Activated T-helper 1 cell treated with anti-CD3 and anti-CD28 coated beads, Interleukin-2, amount 50 U/mL, for 16 hours (primary cell): ENCODE measurements at places on chromosomes 13 and 19.

DNA sequence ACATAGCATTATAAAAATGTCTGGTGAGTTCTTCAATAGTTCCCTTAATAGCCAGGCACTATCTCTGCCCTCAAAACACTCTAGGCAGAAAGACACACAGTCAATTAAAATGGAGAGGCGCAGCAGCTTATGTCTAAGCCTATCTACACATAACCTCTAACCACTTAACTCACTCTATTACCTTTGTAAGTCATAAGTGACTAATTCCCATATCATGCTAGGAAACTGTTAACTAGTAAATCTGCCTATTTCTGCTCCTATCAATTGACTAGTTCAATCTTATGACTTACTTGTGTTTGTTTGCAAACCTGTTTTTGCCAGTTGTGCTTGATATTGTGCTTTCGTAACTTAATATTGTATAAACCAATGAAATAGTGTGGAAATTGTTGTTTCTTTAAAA, 3.2 kb downstream of the CCDC122 start:
- no peak for DNase-seq

- peak; percentile 8 for DNase-seq
Observed at GRCh38 chr19:57708641-57709361, at the start of gene ZNF154. Gene ZNF154, minus strand, starts transcription at chr19:57709204. Its CDS starts 233 bp downstream, at chr19:57708971.

GRCh38 chr13:48908381-48909055, 67.2 kb upstream of the FNDC3A start:
- DNase-seq, result no peak

GRCh38 chr19:44303976-44304568, 753 bp downstream of the ZNF235 start:
- no peak for DNase-seq

DNA sequence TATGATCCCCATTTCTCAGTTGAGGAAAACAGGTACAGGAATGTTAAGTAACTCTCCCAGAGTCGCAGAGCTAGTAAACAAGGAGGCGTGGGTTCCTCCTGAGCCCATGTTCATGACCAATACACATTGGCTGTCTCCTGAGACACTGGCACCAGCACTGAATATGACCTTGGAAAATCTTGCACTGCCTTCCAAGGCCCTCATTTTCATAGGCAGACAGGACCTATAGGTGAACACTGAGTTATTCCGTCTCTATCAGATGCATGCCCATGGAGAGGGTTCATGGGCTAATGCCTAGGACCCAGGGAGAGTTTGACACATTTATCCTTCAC, 504.8 kb downstream of the RFC3 start:
- DNase-seq, result no peak

DNA sequence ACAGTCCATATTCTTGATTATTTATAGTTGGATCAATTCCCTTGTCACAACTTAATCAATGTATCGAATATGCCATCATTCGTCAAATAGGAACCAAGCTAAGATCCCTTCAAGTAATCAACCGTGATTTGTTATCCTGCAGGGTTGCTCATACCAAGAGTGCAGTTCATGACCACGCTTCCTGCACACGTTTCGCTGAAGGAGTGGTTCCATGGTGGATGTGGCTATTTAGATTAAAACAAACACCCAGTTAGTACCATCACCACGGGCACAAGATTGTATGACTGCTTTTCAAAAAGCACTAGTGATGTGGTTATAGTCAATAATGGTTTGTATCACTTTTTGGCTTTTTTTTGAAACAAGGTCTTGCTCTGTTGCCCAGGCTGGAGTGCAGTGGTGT, 41.1 kb upstream of the CCNE1 start:
- DNase-seq, result no peak
